ENCODE measurements at places on chromosomes 3 and 15. TPM values are rescaled to one million over a fixed set of nuclear protein-coding genes. Genes with fewer than 3 reads are reported as not detected.

TICRR gene
- total RNA-seq: 21.0 TPM

AMT gene
- total RNA-seq: 2.6 TPM

CCDC174 gene
- total RNA-seq: 16.0 TPM

TMA7 gene
- 275 TPM for total RNA-seq

DTX3L gene
- 39.8 TPM for total RNA-seq

TGM5 gene
- total RNA-seq: 0.07 TPM

CCR8 gene
- total RNA-seq: 5.7 TPM

PLCL2 gene
- total RNA-seq: 15.2 TPM

OPA1 gene
- total RNA-seq: 91.2 TPM

CYFIP1 gene
- 56.7 TPM for total RNA-seq

MEF2A gene
- 25.3 TPM for total RNA-seq

TMEM212 gene
- not detected for total RNA-seq

P3H2 gene
- total RNA-seq: not detected

RBPMS2 gene
- not detected for total RNA-seq

SEMA3G gene
- 0.21 TPM for total RNA-seq

MYH15 gene
- total RNA-seq: not detected

CATSPER2 gene
- total RNA-seq: 8.9 TPM

MYL3 gene
- not detected for total RNA-seq

SLC22A13 gene
- 0.47 TPM for total RNA-seq

SNAP23 gene
- total RNA-seq: 84.5 TPM

SERF2 gene
- 524 TPM for total RNA-seq

FANCD2OS gene
- total RNA-seq: not detected

FAH gene
- total RNA-seq: 90.5 TPM

LTK gene
- not detected for total RNA-seq

CCR2 gene
- total RNA-seq: 6.8 TPM

GOLGA6L7 gene
- total RNA-seq: not detected

BCHE gene
- not detected for total RNA-seq

DNAH12 gene
- total RNA-seq: not detected

SEC62 gene
- total RNA-seq: 72.1 TPM

ZSCAN29 gene
- 32.1 TPM for total RNA-seq

THSD4 gene
- total RNA-seq: not detected

MESP2 gene
- not detected for total RNA-seq

HCN4 gene
- total RNA-seq: not detected

ANKRD63 gene
- not detected for total RNA-seq

ZMYND10 gene
- 1.3 TPM for total RNA-seq

PTPRG gene
- total RNA-seq: 4.6 TPM

GATM gene
- 0.65 TPM for total RNA-seq

SHC4 gene
- total RNA-seq: 21.2 TPM

OR5K2 gene
- not detected for total RNA-seq

ZNF774 gene
- 1.2 TPM for total RNA-seq

CPNE9 gene
- total RNA-seq: 0.17 TPM

STAC gene
- not detected for total RNA-seq

SPATA12 gene
- not detected for total RNA-seq

AGBL1 gene
- total RNA-seq: not detected
